NCI-H510A treated with DMSO at 0.1 percent for 48 hours (cell line): ENCODE measurements at places on chromosomes 6 and 20.

DNA sequence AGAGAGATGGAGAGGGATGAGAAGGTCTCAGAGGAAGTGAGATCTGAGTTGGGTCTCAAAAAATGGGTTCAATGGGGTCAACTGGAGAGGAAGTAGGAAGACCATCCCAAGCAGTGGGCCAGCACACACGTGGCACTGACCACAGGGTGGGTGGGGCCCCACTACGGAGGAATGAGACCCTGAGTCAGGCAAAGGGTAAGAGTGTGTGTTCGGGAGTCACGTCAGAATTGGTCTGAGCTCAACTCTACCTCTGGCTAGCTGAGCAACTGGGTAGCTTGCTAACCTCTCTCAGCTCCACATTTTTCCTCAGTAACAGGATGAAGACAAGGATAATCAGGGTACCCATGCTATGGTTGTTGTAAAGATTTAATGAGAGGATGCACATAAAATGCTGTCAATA, 79.0 kb downstream of the TRERF1 start:
- DNase-seq = no peak

- DNase-seq = peak; percentile 15
These were observed 199.0 kb downstream of the JARID2 start for GRCh38 chr6:15444881-15445280.

DNA sequence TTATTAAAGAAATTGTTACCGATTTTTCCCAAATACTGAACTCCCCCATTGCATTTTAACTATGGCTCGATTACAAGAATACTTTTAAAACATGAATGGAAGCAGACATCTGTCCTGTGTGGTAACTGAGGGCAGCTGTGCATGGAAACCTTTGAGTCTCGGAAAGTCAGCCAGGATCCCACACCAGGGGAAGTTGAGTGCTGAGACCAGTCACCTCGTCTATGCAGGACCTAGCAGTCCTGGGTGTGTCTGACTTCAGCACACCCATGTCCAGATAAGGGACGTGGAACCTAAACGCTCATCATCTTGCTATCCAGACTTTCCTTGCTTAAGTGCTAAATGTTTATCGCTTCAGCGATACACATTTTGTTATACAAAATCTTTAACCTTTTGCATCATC, 6.1 kb downstream of the RIN2 start:
- no peak for DNase-seq

DNA sequence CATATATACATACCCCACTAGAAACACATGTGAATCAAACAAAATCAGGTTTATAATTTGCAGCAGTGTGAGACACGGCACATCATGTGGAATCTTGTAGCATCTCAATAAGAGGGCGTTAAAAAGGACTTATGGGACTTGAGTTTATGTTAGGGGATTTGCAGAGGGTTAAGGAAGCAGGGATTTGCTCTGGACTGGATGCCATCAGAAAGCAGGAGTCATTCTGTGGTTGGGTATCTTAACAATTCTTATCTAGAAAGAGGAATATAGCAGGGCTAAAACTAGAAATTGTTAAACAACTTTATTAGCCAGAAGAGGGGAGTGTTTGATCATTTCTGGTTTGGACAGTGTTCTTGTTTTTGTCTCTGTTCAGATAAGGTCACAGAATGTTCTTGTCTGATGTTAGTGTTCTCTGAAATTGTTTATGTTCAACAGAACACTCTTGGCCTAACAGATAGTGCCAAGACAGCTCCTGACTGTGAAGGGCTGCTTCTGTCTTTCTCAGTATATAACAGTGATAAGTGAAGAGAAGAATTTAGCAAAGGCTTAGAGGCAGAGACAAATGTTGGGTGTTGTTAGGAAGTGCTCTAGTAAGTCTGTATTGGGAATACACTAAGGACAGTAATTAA, 39.2 kb downstream of the LIN28B start:
- no peak for DNase-seq

GRCh38 chr6:110618591-110619267, 142.3 kb upstream of the SLC22A16 start:
- no peak for DNase-seq
